Urinary bladder (tissue), 4 donors: ENCODE measurements at places on chromosomes 13 and 19. TPM values are rescaled to one million over a fixed set of nuclear protein-coding genes. Genes with fewer than 3 reads are reported as not detected.
A peak's percentile ranks its signal among the peaks of the same experiment; 100 is the strongest.

GRCh38 chr13:27130223-27130978 lies 41.2 kb downstream of the USP12 start:
- DNase-seq: no peak

DNA sequence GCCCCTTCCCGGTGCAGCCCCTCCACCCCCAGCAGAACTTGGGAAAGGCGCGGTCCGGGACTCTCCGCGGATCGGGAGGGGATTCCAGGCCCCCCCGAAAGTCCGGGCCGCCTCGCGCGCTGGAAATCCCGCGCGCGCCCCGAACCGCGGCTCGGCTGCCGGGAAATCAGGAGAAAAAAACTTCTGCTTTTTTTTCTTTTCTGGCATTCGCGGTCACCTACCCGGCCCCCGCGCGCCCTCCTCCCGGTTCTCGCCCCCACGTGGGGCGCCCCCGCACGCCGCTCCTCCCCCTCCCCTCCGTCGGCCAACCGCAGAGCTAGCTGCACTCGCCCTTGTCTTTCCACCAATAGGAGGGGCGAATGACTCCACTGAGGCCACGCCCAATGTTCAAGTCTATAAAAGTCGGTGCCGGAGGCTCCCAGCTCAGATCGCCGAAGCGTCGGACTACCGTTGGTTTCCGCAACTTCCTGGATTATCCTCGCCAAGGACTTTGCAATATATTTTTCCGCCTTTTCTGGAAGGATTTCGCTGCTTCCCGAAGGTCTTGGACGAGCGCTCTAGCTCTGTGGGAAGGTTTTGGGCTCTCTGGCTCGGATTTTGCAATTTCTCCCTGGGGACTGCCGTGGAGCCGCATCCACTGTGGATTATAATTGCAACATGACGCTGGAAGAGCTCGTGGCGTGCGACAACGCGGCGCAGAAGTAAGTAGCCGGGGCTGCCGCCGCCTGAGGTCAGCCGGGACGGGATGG lies at the start of gene GADD45B:
Gene GADD45B, plus strand, starts transcription at position 426 of the 749 bp plus-strand sequence. Its CDS starts 232 bp downstream, at position 658.
- DNase-seq: peak; percentile 96

DNA sequence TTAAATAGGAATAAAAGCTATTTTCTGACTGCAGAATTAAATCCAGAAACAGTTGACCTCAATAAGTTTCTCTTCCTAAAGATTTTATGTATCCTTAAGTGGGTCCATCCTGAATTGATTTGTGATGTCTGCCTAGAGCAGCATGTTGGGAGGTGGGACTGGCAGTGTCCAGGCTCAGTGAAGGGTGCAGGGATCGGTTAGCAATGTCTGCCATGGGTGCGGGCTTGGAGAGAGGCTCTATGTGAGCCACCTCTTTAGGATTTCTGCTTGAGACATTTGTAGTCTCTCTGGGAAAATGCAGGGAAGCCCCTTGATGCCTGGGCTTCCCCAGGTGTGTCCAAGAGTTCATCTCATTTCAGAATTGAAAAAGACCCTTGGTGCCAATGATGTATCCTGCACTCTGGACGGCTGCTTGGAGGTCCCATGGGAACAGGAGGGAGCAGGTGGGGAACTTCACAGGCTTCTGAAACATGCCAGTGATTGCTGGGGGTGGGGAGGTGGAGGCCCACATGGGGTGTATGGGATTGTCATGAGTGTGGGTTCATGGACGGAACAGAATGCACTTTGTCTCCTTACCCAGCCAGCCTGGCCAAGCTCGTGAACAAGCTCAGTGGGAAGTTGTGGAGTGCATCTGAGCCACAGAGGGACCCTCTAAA lies 6.2 kb upstream of the COLGALT1 start:
- DNase-seq: no peak

DNA sequence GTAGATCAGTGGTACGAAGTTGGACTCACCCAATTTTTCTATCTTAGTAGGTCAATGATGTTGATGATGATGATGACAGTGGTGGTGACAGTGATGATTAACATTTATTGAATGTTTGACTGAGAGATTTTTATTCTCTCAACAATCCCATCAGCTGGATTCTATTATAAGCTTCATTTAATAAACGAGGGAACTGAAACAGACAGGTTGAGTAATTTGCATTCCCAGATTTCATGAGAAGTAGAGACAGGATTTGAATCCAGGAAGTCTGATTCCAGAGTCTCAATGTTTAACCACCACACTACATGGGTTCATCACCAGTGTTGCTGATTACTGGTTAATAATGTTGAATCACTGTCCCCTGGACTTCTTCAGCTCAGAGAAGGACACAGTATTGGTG lies 168.9 kb downstream of the FLT1 start:
- no peak for DNase-seq

- no peak for DNase-seq
Observed at GRCh38 chr13:74062933-74063332, 71.3 kb downstream of the KLF12 start.

DNA sequence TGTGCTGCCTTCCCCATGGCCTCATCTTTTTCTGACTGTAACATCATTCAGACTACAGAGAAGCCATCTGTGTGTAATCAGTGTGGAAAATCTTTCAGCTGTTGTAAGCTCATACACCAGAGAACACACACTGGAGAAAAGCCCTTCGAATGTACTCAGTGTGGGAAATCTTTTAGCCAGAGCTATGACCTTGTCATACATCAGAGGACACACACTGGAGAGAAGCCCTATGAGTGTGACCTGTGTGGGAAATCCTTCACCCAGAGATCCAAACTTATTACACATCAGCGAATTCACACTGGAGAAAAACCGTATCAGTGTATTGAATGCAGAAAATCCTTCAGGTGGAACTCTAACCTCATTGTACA lies 17.2 kb upstream of the ZNF8 start:
- no peak for DNase-seq

DNA sequence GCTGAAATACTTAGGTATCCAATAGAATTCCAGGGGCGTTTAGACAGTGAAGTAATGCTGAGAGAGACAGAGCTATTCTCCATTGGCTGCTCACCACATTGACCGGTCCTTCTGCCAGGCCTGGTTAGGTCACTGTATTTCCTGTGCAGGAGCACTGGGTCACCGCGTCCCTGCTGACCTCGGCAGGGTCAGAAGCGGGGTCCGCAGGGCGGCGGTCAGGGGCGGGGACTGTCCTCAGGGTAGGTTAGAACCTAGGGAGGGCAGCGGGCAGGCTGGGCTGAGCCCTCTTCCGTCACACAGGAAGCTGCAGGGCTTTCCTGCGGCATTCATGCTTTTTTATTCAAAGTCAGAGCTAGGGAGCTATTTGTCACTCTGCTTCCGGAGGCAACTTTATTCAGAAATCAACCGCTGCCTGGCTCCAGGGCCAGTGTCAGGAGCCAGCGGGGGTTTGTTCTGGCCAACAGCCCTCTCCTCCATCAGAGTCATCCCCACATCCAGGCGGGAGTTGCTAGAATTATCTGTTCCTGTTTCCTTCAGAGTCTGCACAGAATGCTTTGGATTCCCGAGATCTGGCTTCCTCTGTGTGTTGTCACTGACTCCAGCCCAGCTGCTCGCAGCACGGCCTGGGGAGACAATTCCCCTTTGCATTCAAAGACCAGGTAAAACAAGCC lies 81.2 kb upstream of the WASF3 start:
- DNase-seq: no peak

DNA sequence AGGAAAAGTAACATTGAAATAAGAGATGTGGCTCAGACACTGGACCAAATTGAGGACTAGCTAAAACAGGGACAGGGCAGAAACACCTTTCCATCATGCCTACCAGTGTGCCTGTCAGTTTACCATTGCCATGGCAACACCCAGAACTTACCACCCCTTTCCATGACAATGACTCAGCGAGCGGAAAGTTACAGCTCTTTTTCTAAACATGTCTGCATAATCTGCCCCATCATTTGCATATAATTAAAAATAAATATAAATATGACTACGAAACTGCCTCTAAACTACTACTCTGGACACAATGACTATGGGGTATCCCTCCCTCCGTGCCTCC lies 96.0 kb downstream of the UBL3 start:
- no peak for DNase-seq

- DNase-seq: peak; percentile 99
Observed at GRCh38 chr13:32538621-32539246, at the start of gene N4BP2L2. N4BP2L2 (minus strand) TSS chr13:32538795; CDS start chr13:32537027, 1,768 bp downstream.

The B3GNT8 gene
- 4.5 TPM for polyA plus RNA-seq
